ENCODE measurements at places on chromosomes 2 and 18.

DNA sequence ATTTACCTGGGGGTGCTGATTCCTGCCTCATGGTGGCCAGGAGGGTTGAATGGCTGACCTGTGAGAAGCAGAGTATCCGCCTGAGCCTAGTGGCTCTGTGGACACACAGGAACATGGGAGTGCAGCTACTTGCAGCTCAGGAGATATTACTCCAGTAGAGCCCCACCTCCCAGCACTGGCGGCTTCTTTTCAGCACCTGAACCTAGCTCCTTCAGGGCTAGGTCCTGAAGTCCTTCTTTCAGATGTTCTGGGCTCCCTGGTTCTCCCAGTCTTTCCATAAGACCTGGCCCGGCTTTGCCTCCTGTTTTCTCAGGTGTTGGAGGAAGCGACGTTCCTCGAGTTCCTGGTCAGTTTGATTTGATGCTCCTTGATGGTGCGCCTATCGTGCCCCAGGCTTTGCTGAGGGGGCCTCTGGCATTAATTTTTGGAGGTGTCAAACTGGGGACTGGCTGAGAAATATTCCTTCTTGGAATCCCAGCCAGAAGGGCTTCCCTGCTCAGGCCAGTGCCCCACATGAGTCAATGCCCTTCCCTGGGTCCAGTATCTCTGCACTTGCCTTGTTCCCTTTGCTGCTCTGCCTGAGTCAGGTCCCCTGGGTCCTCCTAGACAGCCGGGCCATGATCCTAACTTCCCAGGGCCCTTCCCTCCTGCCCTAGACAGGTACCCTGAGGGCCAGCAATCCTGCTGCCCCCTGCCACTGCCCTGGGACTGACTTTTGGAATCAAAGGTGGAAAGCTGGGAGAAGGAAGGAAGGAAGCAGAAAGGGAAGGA, 110.7 kb upstream of the HAAO start:
- DNase-seq: no peak

DNA sequence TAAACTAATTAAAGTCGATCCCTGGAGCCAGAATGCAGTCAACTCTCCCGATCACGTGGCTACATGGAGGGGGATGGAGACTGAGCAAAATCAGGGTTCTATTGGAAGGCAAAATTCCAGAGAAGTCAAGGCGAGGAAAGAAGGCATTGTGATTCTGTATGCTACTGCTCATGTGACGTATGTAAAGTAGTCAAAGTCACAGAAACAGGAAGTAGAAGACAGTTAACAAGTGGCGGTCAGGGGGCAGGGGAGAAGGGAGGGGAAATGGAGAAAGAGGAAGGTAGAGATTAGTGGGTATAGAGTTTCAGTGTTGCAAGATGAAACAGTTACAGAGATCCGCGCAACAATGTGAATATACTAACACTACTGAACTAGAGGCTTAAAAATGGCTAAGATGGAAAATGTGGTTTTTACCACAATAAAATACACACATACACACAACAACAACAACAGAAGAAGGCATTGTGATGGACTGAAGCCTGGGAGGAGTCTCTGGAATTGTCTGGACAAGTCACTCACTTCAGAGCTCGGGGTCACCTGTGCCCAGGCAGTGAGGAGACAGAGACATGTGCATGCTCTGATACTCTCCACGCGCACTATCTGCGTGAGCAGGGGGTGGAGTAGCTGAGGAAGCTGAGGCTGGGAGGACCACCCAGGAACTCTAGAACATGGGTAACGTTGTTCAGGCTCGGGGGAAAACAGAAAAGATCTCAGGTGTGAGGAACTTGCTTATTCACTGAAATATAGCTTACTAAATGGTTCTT, 89.9 kb upstream of the CDCA7 start:
- no peak for DNase-seq

- DNase-seq: no peak
Observed at GRCh38 chr2:68822207-68822872, 48.9 kb downstream of the BMP10 start.

GRCh38 chr2:207925601-207926000, 99.7 kb downstream of the PLEKHM3 start:
- DNase-seq: no peak

DNA sequence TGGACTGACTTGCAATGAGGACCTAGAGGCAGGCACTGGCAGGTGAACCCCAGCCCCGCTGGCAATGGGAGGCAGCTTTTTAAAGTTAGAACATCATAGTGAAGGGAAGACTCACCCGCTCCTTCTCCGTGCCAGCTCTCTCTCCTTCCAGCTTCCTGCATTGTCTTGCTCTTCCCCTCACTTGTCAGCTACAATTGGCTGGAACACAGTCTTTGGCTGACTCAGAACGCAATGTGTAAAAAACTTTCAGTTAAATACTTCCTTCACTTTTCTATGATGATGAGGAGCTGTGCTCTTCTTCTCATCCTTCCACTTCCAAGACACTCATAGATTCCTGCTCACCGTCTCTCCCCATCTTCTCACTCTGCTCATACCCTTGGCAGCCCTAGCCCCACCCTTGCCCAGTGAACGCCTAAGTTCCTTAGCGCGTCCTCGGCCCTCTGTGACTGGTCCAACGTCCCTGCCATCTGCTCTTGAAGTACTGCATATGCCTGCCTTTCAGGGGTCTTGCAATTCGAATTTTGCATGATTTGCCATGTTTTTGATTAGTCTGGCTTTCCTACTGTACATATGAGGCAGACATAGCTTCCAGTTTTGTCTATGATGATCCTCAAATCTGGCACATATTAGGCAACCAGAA, 118.0 kb upstream of the TMEM200C start:
- no peak for DNase-seq

- peak; percentile 73 for DNase-seq
Observed at GRCh38 chr2:25339791-25340180, 1.9 kb downstream of the DNMT3A start.

DNA sequence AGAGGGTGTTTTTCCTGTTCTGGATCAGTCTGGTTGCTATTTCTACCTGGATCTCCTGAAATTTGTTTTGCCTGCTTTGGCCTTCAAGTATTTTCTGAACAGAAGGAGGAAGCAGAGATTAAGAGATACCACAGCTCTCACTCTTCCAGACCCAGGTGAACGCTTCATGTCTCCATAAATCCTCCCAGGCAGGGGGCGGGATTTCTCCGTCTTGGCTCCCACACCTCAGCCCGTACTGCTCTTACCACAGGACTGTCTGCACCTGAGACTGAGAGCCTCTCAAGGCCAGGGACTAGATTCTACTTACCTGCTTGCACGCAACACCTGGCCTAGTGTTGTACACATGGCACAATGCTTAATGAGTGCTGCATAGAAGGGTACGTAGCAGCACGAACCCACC, 59.9 kb upstream of the LRPPRC start:
- DNase-seq: no peak

DNA sequence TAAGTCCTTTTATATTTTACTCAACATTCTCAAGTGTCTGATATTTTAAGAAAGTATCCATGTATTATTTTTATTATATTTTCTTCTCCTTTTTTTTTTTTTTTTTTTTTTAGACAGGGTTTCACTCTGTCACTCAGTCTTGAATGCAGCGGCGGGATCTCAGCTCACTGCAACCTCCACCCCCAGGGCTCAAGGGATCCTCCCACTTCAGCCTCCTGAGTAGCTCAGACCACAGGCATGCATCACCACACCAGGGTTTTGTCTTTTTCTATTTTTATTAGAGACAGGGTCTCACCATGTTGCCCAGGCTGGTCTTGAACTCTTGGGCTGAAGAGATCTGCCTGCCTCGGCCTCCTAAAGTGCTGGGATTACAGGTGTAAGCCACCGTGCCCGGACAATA, 212.1 kb downstream of the TCF4 start:
- DNase-seq: no peak

DNA sequence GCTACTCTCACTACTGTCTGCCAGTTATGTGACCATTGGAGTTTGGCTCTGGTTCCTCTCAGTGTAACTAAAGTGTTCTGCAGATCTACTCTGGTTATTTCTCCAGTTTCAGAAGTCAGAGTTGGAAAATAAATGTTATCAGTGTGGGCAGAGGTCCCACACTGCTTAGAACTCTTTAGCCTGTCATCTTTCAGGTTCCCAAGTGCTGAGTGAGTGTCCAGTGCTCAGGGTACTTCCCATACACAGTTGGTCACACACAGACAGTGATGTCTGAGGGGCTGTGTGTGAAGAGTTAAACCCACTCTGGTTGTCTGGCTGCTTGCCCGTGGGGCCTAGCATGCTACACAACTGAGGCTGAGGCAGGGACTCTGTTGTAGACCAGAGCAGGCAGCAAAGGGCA, 421.8 kb upstream of the MEX3C start:
- no peak for DNase-seq

DNA sequence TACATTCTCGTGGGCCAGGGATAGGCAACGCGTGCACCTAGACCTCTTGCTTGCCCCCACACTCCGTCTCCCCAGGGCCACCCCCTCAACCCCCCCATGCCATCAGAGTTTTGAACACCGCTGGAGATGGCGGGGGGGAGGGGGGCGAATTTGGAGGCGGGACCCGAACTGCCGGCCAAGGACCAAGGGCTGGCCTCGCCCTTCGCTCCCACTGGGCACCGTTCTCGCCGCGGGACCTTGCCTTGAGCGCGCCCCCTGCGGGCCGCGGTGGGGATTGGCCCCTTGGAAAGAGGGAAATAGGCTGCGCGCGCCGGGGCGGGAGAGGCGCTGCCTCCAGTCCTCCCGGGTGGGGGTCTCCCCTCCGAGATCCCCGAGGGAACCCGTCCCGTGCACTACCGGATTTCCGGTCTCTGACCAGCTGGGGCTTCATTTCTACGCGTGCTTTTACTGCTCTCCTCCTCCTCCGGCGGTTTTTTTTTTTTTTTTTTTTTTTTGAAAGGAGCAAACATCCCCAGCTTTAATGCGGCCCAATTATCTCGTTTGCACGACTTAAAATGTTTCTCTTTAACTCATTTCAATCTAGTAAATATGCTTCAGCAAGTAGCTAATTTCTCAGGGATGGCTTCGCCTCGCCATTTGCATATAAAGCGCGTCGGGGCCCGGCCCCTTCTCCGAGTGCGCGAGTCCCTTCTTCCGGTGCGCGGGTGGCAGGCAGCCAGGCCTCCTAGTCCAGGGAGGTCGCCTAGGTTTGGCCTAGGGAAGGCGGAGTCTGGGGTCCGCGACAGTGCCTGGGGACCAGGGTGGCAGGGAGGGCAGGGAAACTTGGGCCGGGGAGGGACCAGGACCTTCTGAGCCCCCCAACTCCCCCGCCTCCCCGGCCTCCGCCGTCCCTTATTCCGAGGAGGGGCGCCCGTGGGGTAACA, 10.0 kb upstream of the GBX2 start:
- peak; percentile 25 for DNase-seq

DNA sequence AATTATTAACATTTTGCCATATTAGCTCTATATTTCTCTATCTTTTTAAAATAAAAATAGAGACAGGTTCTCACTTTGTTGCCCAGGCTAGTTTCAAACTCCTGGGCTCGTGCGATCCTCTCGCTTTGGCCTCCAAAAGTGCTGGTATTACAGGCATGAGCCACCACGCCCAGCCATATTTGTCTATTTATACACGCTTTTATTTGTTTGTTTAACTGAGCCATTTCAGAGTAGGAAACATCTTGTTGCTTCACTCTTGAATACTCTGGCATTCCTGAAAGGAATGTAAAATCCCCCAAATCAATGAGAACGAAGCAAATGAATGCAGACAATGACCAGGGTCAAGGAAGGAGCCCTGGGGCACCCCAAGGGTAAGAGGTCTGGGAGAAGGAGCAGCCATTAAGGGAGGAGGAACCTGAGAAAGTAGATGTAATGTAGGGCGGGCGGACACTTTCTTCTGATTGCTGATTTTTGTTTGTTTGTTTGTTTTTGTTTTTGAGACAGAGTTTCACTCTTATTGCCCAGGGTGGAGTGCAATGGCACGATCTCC, 31.7 kb upstream of the RAB1A start:
- DNase-seq: no peak

DNA sequence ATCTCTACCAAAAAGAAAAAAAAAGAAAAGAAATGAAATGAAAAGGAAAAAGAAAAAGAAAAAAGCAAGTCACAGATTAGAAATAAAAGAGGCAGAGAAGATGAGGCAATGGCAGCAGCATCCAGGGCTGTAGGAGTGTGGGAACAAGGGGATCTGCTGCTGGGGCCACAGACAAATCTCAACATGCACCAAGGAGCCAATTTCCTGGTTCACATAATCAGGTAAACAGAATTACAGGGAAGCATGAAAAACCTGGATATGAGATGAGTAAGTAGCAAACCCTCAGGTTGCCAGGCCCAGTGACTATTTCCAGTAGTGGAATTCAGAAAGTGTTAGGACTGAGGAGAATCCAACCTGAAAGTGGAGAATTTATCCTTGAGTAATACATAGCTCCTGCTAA, 77.4 kb upstream of the ARHGAP28 start:
- DNase-seq: no peak

DNA sequence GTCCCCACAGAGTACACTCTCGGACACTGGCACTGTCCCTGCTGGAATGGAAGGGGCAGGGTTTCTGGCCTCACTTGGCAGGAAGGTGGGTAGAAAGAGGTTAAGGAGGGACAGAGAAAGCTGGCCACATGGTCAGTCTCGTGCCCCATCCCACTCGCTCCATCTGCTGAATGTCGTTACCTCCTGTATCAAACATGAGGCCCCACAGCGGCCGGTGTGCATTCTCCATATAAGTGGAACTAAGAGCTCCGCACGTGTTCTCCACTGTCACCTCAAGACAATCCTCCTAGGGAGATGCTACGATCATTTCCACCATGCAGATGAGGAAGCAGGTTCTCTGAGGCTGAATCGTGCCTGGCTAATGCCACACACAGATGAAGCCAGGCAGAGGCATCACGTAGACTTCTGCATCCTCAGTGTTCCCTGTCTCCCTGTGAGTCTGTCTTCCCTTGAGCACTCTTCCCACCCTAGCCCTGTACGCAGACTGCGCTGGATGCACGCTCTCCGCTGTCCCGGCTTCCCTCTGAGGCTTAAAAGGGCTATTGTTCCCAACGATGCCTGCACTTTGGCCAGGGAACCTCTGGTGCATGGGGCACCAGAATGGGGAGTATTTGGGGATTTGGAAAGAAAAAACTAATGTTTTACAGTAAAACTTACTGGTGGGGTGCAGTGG, 35.1 kb downstream of the MAL start:
- DNase-seq: peak; percentile 81

- DNase-seq: no peak
Observed at GRCh38 chr2:82875858-82876257, 1583.2 kb downstream of the SUCLG1 start.

GRCh38 chr2:241902357-241902991, 32.9 kb downstream of the RTP5 start:
- DNase-seq: peak; percentile 3

- DNase-seq: peak; percentile 68
Observed at GRCh38 chr2:237581751-237582746, 8.5 kb downstream of the RAB17 start.

GRCh38 chr2:127415593-127416505, 2.4 kb upstream of the PROC start:
- peak; percentile 60 for DNase-seq

GRCh38 chr2:143936848-143937722, 582.8 kb downstream of the ZEB2 start:
- DNase-seq: peak; percentile 54

- DNase-seq: no peak
Observed at GRCh38 chr2:120878970-120879369, 143.3 kb downstream of the GLI2 start.

DNA sequence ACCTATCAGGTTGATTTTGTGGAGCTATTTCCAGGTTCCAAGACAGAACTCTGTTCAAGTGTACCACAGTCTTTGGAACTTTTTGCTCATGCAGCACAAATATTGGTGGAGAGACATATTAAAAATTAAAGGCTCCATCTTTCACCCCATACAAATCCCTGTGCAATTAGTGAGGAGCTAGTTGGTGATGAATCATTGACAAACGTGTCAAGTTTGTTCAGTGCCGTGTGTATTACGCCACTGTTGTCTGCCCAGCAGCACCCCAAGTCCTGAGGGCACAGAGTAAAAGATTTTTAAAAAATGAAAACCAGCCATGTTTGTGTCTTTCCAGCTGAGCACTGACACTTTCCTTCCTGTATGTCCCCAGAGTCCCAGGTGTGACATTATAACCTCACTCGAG, 9.3 kb downstream of the ATOH8 start:
- no peak for DNase-seq
